ENCODE measurements at places on chromosomes 16 and 17.

GRCh38 chr16:81492965-81493754 lies 48.6 kb downstream of the CMIP start:
- no peak for DNase-seq

DNA sequence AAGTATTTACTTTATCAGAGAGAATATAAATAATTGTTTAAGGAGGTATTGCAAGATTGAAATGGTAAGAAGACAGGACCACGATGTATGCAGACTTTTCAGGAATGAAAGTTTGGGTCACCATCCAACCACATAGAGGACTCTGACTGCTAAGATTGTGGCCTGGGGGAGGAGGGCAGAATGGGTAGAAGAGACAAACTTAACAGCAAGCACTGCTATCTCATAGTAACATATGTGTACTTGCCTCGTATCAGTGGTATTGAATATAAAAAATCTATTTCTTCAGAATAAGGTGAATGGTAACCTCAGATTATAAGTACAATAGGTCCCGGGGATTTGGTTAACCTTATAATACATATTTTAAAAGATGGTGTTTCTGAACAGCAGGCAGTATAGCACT lies 5.8 kb downstream of the KRT10 start:
- no peak for DNase-seq

- peak; percentile 87 for DNase-seq
Measured at GRCh38 chr17:18993905-18994526, 10.5 kb downstream of the FAM83G start.

DNA sequence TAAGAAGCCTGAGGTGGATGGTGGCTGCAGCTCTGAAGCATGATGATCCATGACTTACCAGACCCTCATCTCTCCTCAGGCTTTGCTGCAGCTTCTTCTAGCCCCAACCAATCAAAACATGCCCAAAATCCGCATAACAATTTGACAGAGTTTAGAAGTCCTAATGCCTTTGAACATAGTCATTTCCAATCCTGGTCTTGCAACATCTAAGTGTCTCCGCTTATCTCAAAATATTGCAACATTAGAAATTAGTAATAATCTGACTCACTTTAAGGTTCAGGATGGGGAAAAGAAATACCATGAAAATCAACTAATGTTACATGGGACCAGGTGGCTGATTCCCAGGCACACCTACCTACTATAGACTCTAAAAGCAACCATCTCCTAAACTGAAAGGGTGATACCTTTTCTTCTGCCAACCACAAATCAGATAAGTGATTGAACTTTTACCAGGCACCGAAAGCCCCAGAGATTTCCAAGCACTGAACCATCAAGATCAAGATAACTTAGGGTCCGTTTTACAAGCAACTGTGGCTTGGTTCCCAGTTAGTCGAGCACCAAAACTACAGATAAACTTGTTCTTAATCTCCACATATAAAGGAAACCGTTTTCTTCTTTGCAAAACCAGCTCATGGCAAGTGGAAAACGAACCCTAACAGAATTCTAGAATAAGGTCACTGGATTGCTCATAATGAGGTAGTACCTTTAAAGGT lies 14.0 kb downstream of the ERN1 start:
- DNase-seq = peak; percentile 89

GRCh38 chr16:53839150-53839549 lies 135.2 kb downstream of the FTO start:
- no peak for DNase-seq

DNA sequence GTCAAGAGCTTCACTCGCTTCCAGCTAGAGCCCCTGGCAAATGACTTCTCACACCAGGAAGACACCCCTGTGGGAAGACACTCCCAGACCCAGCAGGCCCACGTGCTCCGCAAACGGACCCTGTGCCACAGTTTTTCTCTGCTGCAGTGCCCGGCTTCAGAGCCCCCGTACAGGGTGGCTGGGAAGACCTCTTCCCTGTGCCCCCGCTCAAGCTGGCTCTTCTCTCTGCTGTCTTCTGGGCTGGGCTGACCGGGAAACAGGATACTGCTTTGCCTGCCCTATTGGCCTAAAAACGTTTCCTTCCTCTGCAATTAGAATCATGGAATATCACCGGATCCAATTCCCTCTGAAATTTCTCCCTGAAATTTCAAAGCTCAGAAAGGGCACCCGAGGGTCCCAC lies 63.7 kb upstream of the CRHR1 start:
- no peak for DNase-seq

DNA sequence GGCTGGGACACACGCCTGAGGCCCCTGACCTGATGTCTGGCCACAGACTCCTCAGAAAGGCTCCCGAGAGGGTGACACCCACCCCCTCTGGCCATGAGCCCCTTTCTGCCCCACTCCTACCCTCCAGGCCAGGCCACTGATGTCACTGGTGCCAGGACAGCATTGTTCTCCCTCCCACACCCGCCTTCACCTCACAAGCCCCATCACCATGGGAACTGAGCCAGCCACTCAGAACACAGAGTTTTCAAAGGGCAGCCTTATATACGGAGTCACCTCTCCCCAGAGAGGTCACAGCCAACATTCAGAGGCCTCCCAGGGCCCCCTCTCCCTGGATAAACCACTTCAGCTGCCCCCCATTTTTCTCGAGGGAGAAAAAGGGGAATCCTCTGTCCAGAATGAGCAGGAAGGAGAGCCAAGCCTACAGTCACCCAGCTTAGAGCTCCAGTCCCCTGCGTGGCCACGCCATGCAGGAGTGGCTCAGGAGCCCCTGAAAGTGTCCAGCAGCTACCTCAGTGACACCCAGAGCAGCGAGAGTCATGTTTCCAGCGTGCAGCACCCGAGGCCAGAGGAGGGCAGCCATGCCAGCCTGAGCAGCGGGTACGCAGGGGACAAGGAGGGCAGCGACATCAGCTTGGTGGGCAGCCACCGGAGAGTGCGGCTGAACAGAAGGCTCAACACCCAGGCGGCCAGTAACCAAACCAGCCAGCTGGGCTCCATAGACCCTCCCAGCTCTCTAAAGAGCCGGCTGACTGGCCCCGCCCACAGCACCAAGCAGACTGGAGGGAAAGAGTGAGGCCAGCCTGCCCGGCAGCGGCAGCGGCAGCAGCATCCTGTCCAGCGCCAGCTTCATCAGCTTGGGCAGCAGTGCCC lies at the start of gene C16orf82:
Gene C16orf82, plus strand, starts transcription at position 260 of the 870 bp plus-strand sequence.
- peak; percentile 14 for DNase-seq

- DNase-seq = no peak
Measured at GRCh38 chr17:77763023-77763422, 195.5 kb upstream of the TNRC6C start.

DNA sequence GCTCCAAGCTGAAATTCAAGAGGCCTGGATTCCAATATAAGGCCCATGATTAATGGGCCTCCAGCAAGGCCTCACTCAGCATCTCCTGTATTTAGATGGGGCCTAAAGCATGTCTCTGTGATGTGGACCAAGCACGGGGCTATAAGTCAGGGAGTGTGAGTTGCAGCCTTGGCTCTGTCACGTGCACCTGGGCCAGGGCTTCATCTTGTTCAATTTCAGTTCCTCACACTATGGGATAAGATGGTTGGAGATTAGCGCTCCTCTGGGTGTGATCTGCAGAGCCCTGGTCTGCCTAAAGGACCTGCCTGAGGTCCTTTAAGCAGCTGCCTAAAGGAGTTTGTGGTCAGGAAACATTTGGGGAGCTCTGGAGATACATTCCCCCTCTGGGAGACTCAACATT lies 25.2 kb downstream of the KLHL36 start:
- DNase-seq = no peak

Measured in choroid plexus epithelial cell (primary cell).